ENCODE measurements at places on chromosomes 2 and 18.

GRCh38 chr2:233165895-233166661, 85.4 kb upstream of the ATG16L1 start:
- no peak for DNase-seq

GRCh38 chr2:217610401-217610814, 392.4 kb downstream of the TNS1 start:
- DNase-seq, result no peak

DNA sequence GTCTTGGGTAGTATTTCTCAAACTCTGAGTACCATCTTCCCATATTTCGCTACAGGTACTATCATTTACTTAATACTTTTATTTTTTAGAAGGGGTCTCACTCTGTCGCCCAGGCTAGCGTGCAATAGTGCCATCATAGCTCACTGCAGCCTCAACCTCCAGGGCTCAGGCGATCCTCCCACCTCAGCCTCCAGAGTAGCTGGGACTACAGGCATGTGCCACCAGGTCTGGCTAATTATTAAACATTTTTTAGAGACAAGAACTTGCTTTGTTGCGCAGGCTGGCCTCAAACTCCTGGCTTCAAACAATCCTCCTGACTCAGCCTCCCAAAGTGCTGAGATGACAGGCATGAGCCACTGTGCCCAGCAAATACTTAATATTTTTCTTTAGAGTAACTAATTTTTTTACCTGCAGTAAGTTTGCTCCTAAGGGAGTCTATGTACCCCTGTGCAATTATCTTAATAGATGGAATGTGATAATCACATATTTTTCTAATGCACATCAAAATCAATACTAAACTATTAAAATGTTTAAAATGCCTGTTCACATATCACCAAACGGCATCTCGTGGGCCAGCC, 100.6 kb upstream of the ST3GAL5 start:
- DNase-seq, result no peak

GRCh38 chr18:74241970-74242369, 49.8 kb downstream of the CYB5A start:
- no peak for DNase-seq

- no peak for DNase-seq
Observed at GRCh38 chr2:190972213-190972612, 41.8 kb downstream of the STAT1 start.

DNA sequence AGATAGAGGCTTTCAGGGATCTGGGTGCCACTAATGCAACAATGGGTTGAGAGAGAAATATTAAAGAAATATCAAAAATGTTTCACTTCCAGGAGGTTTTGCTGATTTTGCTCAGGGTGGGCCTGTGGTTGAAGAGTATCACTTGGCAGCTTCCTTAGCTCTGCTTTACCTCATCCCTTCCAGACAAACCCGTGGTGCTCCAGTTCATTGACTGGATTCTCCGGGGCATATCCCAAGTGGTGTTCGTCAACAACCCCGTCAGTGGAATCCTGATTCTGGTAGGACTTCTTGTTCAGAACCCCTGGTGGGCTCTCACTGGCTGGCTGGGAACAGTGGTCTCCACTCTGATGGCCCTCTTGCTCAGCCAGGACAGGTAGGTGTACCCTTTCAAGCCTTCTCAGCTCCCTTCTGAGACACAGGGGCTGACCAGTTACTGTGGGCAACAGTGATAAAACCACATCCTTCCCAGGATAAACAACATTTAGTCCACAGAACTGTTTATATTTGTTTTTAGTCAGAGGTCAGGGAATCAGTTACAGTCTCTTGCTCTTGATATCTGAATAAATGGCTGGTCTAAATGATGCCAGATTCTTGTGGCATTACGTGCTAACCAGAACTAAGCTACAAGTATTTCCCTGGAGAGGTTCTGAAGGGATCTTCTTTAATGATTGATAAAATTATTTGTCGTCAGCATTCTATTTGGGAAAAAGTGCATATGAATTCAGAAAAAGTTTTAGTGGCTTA, 7.0 kb downstream of the SLC14A1 start:
- no peak for DNase-seq

GRCh38 chr2:94923196-94923595, 52.0 kb downstream of the TEKT4 start:
- no peak for DNase-seq

DNA sequence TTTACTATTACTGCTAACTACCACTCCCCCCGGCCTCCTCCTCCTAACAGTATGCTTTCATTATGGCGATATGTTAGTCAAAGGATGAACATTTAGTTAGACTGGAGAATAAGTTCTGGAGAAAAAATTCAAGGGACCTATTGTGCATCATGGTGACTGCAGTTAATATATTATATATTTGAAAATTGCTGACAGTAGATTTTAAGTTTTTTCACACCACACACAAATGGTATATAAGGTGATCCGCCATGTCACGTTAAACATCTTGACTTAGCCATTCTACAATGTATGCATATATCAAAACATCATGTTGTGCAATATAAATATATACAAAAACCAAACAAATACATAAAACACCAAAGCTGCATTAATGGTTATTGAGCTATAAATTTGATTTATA, 873.7 kb downstream of the CNTNAP5 start:
- no peak for DNase-seq

- DNase-seq, result no peak
Observed at GRCh38 chr2:70833246-70833645, 2.4 kb downstream of the CD207 start.

- no peak for DNase-seq
Observed at GRCh38 chr2:139214801-139215200, 434.6 kb upstream of the NXPH2 start.

DNA sequence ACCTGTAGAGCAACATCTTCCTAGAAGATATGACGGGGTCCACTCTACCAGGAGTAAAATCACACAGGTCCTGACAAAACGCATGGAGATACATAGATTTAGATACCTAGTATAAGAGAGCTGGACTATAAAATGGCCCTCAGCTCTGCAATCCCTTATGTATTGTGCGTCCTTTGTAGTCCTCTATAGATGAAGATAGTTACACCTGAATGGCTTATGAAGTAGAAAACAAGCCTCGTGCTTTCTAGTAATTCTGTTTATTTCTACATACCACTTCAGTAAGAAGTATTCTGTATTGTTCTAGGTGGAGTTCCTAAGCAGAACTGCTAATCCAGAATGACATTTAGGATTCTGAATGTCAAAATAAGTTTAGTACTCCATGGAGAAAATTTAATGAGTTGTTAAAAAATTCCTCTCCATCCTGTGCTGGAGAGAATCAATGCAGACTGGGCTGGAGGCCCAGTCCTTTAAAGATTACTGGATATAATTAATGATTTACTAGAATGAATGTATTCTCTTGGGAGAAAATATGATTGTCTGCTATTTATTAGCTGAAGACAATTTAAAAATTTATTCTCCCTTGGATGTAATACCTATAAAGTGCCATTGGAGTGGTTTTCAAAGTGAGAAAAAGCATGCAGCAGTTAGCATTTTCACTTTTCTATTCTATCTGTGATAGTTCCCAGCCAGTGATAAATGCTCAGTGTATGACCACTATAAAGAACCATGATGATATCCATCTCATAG, 147.3 kb upstream of the UNC80 start:
- DNase-seq, result no peak

- no peak for DNase-seq
Observed at GRCh38 chr18:29251681-29252080, 1074.8 kb upstream of the CDH2 start.

DNA sequence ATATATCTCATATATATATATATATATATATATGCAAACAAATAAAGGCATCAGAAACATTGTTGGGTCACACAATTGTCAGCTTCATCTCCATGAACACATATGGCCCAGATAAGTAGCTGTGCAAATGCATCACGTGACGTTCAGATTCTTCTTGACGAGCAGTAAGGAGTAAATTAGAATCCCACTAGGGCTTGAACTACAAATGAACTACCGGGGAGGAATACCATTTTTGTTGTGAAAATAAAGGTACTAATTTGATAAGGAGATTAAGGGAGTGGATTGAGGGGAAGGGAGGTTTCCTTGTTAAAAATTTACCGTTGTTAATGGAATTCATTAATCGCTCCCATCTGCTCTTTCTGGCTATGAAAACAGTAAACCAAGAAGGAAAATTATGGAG, 186.5 kb upstream of the COPS8 start:
- no peak for DNase-seq

- no peak for DNase-seq
Observed at GRCh38 chr2:186027922-186028321, 289.3 kb downstream of the FSIP2 start.

DNA sequence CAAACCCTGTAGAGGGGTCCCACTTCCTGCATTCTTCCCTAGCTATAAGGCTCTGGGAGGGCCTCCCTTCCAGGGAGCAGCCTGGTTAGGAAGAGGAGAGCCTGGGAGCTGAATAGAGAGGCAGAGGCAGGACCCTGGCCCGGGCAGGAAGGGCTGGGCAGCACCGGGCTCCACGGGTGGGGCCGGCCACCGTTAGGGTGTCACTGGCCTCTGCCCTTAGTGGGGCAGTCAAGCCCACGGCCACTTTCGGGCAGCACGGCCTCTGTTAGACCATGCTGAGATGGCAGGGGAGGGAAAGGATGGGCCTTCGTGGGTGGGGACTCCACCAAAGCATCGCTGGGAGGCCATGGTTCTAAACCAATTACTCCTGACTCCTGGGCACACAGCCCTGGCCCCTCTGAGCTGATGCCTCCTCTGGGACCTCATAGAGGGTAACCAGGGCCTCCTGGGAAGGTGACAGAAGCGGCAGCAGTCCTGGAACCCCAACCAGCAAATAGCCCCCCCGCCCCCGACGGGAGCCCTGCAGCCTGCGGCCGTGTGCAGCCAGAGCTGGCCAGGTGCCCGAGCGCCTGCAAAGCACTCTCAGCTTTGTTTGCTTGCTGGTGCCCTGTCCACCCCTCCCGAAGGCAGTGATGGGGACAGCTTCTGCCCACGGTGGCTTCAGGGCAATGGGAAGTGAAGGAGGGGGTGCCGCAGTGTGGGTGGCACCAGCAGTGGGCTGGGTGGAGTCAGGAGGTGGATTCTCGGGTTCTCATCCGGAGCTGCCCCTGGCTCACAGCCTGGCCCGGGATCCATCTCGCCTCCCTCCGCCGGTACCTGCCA, 16.3 kb upstream of the HPCAL1 start:
- DNase-seq, result no peak

DNA sequence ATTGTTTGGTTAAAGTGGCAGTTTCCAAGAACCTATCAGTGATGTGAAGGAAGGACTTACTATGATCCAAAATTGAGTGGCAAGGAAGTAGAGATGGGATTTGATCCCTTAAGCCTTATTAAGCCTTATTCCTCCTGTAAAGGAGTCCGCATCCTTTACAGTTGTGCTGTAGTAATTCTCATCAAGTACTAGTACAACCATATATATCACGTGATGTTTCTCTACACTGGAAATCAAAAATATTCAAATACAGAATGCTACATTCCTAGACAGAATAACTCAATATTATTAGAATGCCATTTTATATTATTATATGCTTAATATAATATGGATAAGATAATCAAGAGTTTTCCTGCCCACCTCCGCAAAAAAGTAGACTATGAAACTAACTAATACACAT, 312.4 kb upstream of the SPHKAP start:
- no peak for DNase-seq

DNA sequence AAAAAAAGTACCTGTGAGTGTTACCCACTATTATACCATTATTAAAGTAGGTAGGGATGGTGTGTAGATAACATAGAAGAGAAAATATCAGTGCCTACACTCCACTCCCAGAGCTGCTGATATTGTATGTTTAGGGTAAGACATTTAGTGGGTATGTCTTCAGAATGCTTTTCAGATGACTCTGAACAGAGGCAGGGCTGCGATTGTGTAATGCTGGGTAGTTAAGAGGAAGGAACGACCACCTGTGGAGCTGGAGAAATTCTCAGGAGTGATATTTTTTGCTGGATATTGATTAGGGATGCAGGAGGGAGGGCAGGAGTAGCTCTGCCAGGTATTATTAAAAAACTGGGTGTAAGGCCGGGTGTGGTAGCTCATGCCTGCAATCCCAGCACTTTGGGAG, 2.8 kb downstream of the CNOT11 start:
- no peak for DNase-seq

DNA sequence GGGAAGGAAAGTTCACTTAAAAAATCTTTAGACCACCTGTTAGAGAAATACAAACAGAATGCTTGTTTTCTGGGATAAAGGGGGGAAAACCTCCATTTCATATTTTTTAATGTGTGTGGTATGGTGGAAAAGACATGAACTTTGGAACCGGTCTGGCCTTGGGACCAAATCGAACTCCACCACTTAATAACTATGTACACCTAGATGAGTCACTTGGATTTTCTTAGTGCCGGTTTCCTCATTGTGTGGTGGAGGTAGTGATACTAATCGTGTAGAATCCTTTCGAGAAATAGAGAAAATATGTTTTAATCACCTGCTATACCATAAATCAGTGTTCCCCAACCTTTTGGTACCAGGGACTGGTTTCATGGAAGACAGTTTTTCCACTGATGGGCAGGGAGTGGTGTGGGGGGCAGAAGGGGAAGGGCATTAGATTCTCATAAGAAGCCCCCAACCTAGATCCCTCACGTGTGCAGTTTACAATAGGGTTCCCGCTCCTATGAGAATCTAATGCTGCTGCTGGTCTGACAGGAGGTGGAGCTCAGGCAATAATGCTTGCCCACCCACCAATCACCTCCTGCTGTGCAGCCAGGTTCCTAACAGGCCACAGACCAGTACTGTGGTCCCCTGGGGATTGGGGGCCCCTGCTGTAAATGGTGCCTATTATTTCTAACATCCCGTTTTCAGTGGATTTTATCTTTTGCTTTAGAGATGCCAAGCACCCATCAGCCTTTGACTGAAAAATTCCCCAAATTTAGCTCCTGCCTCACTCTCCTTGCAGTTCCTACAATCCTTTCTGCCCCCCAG, 308.8 kb downstream of the PRKCE start:
- DNase-seq, result no peak

DNA sequence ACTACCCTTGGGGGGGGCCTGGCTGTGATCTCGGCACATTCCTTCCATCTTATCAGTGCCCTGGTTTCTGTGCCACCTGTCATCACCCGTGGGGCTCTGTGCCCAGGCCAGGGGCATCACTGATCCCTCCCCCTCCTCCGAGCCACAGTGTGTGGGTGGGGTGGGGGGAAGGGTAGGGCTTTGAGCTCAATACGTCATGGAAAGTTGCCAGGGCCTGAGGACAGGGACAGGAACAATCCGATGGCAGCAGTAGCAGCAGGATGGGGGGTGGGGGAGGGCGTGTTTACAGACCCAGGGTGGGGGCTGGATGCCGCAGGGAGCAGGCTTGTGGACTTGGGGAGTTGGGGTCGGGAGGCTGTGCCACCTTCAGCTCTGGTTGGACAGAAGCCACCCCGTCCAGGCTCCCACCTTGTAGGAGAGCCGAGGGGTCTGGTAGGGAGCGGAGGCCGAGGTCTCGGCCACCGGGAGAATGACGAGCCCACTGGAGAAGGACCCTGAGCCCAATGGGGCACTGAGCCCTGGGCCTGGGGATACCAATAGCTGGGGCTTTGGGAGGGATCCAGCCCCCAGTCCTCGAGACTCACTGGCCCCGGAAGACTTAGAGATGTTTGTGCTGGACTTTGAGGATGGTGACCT, 3.5 kb downstream of the SLC4A3 start:
- DNase-seq, result no peak

DNA sequence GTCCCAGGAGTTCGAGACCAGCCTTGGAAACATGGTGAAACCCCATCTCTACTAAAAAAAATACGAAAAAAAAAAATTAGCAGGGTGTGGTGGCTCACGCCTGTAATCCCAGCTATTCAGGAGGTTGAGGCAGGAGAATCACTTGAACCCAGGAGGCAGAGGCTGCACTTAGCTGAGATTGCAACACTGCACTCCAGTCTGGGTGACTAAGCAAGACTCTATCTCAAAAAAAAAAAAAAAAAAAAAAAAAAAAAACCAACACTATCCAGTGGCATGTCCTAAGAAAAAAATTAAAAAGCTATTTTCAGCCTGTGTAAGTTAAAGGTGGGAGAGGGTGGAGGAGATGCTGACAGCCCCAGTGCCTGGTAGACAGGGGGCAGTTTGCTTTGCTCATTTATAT, 32.2 kb upstream of the REL start:
- DNase-seq, result no peak
